ENCODE measurements at places on chromosomes 2 and 18.

DNA sequence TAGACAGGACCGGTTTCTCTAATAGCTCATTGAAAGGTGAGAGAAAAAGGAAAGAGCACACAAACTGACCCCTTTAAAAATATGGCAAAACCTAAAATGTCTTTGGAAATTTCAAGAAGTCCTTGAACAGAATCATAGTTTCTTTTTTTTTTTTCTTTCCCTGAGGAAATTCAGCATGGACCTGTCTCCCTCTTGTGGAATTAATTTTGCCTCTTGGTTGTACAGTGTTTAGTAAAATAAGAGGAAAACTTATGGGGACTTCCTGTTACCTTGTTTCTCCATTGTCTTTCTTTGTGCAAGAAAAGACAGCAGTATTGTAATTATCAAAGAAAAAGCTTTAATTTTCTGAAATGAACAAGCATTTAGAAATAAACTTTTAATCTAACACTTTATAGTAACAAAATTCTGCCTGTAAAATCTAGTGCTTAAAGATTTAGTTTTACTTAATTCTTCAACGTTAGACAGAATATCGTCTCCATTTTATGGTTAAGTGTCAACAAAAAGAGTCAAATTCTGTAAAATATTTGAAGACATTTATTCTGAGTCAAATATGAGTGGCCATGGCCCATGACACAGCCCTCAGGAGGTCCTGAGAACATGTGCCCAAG lies 176.3 kb upstream of the NABP1 start:
- no peak for DNase-seq

DNA sequence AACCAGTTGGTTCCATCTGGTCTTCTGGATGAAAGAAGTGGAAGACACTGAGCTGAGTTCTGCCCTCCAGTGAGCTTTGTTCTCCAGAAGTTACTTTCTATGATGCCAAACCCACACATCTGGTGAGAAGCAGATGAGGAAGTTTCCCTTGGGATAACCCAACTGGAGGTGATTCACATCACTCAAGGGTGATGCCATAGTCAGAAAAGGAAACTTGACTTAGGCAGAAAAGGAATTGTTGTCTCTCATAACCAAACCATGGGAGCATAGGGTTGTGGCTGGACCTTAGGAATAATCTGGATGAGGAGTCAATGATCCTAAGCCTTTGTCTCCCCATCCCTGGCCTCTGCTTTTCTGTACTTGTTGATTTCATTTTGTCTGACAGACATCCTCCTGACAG lies 43.7 kb downstream of the CDC42EP3 start:
- DNase-seq = no peak

DNA sequence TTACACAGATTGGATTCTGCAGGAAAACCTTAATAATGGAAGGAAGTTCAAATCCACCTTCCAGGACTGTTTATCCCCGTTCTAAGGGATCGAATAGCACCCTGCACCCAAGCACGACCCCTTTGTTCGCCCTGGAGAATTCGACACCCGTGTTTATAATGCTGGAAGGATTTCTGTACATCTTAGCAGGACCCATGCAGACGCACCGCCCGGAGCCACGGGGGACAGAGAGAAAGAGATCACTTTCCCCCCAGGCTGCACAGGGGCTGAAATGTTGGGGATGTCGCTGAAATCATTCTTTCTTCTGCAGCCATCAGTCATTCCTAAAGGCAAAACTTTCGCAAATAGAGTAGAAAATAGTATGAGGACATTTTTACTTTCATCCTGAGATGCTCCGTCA lies 238.7 kb upstream of the SALL3 start:
- no peak for DNase-seq

DNA sequence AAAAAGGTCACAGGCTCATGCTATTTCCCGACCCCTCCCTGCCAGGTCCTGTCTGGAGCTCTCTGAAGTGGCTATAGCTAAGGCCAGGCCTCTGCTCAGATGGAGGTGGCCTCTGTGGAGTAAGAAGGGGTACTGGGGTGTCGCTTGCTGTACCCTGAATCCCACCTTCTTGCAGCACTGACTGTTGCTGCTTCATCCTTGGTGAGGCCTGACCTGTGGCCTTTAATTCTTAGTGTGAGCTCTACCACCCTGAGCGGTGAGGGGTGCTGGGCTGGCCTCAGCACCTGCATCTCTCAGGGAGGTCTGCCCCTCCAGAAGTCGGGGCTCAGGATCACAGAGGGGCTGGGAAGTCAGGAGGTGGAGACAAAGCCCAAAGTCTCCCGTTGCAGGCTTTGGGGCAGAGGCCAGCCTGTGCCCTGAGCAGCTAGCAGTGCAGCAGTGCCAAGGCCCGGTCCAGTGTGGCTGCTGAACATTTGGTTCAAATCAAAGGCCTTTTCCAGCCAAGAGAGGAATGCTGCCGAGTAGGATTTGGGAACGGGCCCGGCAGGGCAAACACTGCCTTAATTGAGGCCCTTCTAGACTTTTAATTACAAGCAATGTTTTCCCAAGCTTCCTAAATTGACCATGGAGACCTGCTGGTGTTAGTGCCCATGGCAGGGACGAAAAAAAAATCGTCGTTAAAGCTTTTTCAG lies 133.5 kb upstream of the HAAO start:
- DNase-seq = no peak

DNA sequence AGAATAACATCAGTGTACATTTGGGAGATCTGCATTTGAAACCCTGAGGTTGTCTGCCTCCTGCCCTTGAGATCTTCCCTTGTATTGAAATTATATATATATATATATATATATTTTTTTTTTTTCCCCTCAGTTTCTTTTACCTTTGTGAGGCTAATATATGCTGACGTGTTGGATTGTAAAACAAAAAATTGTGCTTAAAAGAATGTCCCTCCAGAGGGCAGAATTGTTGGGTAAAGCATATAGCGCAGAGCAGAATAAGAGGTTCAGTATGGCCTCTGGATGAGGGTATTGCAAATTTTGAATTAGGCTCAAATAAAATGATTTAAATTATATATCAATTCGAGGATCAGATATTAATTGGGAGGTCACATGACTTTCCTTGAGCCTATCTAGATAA lies 12.4 kb downstream of the NABP1 start:
- no peak for DNase-seq

GRCh38 chr2:199810422-199811171 lies 40.4 kb downstream of the FTCDNL1 start:
- DNase-seq = no peak

GRCh38 chr2:45922577-45922988 lies 271.1 kb downstream of the PRKCE start:
- DNase-seq = no peak

DNA sequence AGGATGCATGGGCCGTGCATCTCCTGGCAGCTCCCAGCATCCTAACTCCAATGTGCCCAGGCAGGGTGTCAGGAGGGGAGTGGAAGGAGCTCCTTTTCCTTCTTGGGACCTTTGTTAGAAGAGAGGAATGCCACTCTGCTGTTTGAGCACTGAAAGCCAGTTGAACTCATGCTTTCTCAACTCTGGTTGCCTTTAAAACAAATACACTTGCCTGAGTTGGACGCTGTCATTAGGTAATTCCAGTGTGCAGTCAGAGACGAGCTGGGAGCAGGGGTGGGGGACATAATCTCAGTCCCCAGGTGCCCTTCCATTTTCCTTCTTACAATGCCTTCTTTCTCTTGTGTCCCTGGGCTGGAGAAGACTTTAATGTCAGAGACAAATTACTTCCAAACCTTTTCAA lies 44.4 kb upstream of the IL1R2 start:
- no peak for DNase-seq
